ENCODE measurements at places on chromosomes 12 and 14.

GRCh38 chr12:67509666-67510386 lies 138.7 kb upstream of the DYRK2 start:
- no peak for DNase-seq

DNA sequence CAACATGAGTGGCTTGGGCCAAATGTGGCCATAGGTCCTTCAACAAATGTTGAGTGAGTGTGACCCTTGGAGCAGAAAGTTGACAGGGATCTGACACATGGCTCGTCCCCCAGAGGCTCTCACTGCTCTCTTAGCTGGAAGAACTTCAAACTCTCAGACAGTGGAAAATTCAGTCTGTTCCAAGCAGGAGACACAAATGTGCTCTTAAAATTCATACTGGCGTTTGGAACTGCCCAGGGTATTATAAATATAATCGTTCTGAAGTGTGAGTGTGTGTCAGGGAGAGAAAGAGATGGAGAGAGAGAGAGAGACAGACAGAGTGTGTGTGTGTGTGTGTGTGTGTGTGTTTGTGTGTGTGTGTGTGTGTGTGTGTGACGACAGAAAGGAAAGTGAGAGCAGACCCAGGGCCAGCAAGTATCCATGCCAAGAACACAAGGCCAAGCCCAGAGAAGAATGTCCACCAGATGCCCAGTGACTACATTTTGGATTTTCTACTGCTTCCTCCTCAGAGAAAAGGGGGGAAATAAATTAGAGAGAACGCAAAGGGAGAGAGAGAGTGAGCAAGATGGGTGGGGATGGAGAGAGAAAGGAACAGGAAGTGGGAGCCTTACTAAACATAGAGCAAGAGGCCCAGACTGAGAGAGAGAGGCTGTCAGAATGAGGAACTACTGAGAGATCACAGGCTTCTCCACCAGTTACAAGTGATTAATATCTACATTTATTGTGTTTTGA lies 193.6 kb upstream of the NUDT4 start:
- DNase-seq, result no peak

DNA sequence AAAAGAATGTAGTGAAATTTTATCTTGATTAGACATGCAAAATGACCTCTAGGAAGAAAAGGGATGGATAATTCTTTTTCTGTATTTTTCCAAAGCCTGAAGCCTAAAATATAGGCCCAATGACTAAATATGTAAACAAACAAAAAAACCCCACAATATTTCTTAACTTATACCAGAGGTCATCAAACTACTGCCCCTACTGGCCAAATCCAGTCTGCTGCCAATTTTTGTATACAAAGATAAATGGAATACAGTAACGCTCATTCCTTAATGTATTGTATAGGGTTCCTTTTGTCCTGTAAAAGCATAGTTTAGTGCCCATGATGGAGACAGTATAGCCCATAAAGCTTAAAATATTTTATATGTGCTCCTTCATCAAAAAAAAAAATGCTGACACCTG lies 145.7 kb upstream of the ALG10 start:
- no peak for DNase-seq

- DNase-seq, result no peak
These were observed 14.7 kb upstream of the ENDOU start for GRCh38 chr12:47739979-47740378.

GRCh38 chr14:68306934-68307789 lies 485.7 kb downstream of the ZFP36L1 start:
- no peak for DNase-seq

GRCh38 chr14:94129758-94130414 lies 482 bp upstream of the IFI27L2 start:
- no peak for DNase-seq

- no peak for DNase-seq
These were observed 12.1 kb downstream of the SYNE3 start for GRCh38 chr14:95504135-95505029.

GRCh38 chr14:98198385-98198784 lies 1073.6 kb downstream of the BCL11B start:
- no peak for DNase-seq

DNA sequence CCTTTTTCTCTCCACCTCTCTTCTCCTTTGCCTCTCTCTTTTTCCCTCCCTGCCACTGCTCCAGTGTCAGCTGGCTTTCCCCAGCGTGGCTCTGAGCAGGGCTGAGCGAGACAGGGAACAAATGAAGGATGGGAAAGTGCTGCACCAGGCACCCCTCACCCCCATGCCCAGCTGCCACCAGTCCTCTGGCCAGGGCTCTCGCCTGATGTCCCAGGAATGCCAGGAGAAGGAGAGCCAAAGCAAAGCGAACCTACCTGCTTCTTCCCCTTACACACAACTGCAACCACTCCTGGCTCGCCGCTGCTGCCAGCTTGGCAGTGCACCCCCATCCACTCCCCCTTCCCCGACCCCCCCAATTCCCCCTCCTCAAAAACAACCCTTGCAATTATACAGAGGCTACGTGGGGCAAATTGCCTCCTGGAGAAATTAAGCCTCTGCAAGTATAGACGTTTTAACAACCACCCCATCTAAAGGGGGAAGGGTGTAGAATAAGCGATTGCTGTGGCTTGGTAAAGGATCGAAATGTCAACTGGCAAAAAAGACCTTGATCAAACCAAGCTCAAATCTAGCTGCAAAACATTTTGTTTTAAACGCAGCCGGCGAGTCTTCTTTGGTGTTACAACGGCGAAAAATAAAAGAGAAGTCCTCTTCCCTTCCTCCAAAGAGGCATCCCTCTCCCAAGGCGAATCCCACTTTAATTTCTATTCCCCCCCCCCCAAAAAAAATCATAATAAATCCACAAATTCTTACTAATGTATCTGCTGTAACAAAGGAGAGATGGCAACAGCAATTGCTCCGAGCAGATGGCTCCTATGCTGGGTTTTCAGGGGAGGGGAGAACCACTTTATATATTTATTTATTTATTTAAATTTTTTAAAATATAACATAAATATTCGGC lies 2.9 kb downstream of the BCL11B start:
- DNase-seq, result no peak

DNA sequence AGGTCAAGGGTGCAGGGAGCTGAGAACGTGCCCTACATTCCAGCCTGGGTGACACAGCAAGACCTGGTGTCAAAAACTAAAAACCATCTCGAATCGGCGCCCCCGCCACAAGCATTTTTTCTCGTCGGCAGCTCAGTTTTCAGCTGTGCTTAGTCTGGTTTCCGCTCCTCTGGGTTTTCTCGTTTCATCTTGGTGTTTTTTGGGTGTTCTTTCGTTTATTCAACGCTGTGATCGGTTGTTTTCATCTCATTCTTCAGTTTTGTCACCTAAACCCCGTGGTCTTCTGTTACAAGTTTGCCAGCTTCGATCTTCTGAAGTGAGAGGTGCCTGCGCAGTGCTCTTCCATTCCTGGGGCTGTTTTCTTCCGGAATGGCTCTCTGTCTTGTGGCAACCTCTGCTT lies 41.4 kb downstream of the NOC4L start:
- no peak for DNase-seq

DNA sequence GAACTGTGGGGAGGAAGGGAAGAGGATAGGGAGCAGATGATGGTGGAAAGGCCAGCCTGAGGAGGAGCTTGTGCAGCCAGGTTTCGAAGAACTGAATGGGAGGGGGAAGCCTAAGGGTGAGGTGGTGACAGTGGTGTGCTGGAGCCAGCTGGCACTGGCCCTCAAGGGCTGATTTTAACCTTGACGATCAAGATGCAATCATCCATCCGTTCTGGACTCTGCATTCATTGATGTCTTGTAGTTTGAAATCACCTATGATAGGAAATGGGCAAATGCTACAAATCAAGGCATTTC lies 2.8 kb upstream of the ATG101 start:
- no peak for DNase-seq

GRCh38 chr14:102479777-102480176 lies 29.8 kb downstream of the ANKRD9 start:
- DNase-seq, result no peak

DNA sequence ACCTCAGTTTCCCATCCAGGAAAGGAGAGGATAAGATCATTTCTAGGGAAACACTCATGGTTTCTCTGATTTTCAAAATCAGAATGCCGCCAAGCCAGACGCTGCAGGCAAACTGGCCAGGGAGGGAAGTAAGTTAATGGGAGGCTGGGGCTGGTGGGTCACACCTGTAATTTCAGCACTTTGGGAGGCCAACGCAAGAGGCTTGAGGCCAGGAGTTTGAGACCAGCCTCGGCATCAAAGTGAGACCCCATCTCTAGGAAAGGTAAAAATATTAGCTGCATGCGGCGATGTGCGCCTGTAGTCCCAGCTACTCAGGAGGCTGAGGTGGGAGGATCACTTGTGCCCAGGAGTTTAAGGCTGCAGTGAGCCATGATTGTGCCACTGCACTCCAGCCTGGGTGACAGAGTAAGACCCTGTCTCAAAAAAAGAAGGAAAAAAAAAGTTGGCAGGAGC lies 587 bp downstream of the SELPLG start:
- DNase-seq, result no peak

GRCh38 chr12:32454075-32454474 lies 54.7 kb downstream of the FGD4 start:
- DNase-seq, result no peak

- DNase-seq, result no peak
These were observed 7.8 kb upstream of the TBPL2 start for GRCh38 chr14:55448141-55448614.

GRCh38 chr12:79933532-79934264 lies 1.2 kb downstream of the PPP1R12A start:
- DNase-seq, result no peak

DNA sequence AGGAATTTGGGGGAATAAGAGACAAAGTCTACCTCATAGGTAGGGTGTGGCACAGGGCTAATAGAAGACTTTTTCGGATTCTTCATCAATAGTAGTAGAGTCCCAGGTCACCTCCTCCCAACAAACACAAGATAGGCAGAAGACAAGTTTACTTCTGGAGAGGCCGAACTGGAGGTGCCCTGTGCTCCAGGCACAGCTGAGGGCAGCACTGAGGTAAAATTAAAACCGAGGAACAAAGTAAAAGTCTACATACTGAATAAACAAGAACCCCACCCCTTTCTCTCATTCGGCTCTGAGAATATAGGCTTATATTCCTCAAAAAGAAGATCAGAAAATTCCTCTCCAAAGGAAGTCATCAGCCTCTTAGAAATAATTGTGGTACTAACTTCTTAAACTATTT lies 161.5 kb downstream of the SEC23A start:
- DNase-seq, result no peak

GRCh38 chr12:65728455-65728847 lies 95.8 kb upstream of the HMGA2 start:
- DNase-seq, result no peak

GRCh38 chr12:132277374-132277941 lies 51.9 kb downstream of the GALNT9 start:
- DNase-seq, result no peak

DNA sequence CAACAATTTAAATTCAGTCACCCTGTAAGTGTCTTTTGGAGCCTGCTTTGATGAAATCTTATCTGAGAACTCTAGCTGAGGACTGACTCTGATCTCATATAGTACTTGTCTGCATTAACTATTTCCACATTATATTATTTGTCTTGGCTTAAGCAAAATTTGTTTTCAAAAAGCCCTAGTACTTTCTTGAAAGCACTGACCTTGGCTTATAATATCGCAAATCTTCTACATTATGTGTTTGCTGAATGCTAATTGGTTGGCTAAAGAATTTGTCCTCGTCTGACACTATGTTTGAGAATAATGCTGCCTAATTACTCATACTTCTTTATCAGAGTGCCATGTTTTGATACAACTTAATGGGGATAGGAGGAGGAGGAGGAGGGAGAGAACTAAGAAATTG lies 46.9 kb upstream of the FLRT2 start:
- no peak for DNase-seq

DNA sequence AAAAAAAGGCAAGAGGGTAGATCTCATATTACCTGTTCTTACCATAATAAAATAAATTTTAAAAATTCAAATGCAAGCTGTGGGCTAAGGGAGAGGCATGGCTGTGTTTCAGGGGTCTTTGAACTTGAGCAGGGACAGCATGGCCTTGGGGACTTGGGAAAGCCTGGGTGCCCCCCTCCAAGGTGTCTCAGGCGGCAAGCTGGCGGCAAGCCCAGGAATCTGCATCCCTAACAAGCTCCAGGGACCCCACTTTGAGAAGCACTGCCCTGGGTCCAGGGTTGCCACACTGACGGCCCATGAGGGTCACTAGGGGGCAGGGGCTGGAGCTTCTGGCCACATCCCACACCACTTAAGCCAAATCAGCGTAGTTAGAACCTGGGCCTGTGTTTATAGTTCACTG lies 193.8 kb downstream of the SLC15A4 start:
- DNase-seq, result no peak

GRCh38 chr12:110183386-110183785 lies 59.2 kb downstream of the IFT81 start:
- no peak for DNase-seq

GRCh38 chr14:22073801-22074200 lies 400.2 kb upstream of the OR4E1 start:
- DNase-seq, result no peak

- DNase-seq, result no peak
These were observed 5.6 kb downstream of the KRR1 start for GRCh38 chr12:75505706-75506312.

DNA sequence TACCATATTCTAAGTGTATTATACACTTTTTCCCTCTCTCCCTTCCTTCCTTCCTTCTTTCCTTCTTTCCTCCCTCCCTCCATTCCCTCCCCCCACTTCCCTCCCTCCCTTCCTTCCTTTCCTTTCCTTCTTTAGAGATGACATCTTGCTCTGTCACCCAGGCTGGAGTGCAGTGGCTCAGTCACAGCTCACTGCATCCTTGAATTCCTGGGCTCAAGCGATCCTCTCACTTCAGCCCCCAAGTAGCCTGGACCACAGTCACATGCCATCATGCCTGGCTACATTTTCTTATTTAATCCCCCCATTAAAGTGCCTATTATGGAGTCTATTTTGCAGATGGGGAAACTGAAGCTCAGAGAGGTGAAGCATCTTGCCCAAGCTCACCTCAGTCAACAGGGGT lies 55.0 kb downstream of the SVOP start:
- no peak for DNase-seq

- no peak for DNase-seq
These were observed 27.1 kb upstream of the PCNX4 start for GRCh38 chr14:60064491-60065072.

DNA sequence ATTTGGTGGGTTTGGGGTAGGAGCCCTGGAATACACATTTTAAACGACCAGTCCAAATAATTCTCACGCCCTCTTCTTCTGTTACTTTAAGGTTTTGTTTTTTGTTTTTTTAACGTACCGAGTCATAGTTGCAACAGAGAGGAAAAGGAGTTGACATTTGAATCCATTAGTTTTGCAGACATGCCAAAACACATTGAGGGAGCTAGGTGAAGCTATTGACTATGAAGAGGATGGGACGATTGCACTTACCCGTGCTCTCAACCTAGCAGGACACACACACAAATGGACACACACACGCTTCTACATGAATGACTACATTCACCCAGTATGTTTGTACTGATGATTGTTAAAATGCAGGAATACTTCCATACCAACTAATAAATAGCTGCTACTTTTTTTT lies 54.3 kb upstream of the CIT start:
- no peak for DNase-seq

Measured in activated T-helper 1 cell treated with Interleukin-2 at 50 U/mL for 16 hours (primary cell).